ENCODE measurements at places on chromosomes 16 and 17.

GRCh38 chr17:3727041-3727440 lies 3.3 kb downstream of the HASPIN start:
- DNase-seq: no peak

DNA sequence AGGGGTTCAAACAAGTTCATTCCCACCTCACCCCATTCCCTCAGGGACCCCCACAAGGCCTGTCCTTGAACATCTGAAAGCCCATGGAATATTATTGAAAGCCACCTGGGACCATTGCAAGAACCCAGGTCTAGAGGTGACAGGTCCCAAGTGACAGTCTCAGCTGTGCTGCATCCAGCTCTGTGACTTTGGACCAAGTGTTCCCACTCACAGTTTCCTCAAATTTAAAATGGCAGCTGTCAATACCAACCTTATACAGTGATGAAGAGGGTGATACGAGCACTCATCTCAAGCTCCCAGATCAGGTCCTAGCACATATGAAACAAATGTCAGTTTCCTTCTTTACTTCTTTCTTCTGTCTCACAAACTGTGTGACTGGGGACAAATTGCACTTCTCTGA lies 9.1 kb downstream of the ERAL1 start:
- DNase-seq: no peak

GRCh38 chr17:64497565-64498035 lies 746 bp upstream of the POLG2 start:
- no peak for DNase-seq

DNA sequence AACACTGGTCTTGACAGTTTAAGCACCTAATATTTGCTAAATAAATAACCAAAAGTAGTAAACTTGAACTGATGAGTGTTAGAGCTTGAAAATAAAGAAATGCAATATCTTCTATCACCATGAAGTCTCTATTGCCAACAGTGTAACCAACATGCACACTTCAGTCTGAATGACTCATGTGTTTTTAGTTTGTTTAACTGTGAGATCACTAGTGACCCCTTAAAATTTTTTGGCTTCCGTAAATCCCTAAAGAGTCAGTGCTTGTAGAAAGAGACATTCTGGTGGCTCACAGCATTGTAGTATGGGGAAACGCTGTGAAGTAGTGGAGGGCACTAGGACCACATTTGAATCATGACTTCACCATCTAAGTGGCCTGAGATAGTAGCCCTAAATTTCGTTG lies 341.1 kb downstream of the PMP22 start:
- no peak for DNase-seq

All from HFF-Myc (cell line).